ENCODE measurements at places on chromosomes 11 and 22.

GRCh38 chr22:42856179-42856864, 751 bp downstream of the ARFGAP3 start:
- DNase-seq: peak; percentile 26

DNA sequence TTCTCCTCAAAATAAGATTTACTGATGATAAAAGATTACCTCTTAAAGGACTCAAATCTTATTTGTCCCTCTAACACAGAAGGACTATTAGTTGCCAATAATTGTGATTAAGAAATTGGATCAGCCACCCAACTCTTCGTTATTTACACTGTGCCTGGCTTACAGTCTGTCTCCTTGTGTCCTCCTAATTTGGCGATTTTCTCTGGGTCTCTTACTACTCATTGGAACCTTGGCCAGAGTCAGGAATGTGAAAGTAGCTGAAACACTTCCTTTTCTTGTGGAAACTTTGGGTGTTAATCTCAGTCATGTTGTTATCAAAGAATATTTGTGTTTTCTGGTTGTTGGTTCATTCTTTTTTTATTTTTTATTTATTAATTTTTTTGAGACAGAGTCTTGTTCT, 83.2 kb downstream of the TEAD1 start:
- no peak for DNase-seq

DNA sequence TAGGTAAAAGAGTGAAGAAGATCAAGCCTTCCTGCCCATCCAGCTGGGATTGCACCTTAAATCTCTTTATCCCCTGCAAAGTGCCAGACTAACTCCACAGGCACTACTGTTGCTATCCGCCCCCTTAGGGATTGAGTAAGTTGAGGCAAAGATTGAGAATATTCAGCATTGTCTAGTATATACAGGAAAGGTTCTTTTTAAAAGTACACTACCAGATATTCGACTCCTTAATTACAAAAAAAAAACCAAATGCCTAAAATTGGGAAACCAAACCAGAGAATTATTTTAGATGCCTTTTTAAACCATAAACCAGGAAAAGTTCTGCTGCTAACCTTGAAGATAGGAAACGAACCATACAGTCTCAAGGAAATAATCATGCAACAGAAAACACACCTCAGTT, 11.5 kb downstream of the SERPIND1 start:
- no peak for DNase-seq

DNA sequence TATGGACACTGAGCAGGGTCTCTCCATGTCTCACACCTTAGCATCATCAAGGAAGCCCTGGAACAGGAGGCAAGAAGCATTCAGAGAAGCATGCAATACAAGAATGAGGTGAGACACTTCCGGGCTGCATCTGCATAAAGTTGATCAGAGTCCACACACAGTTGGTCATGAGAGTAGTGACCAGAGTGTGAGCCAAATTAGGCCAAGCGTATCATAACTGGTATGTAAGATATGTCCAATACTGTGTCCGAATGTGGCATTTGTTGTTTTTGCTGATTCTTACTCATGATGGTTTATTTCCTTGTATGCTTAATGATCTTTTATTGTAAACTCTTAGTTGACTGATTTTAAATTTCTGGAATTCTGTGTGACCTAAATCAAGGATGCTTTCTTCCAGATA, 315.7 kb downstream of the INSC start:
- DNase-seq: no peak

GRCh38 chr11:2517016-2517385, 72.2 kb downstream of the KCNQ1 start:
- no peak for DNase-seq

DNA sequence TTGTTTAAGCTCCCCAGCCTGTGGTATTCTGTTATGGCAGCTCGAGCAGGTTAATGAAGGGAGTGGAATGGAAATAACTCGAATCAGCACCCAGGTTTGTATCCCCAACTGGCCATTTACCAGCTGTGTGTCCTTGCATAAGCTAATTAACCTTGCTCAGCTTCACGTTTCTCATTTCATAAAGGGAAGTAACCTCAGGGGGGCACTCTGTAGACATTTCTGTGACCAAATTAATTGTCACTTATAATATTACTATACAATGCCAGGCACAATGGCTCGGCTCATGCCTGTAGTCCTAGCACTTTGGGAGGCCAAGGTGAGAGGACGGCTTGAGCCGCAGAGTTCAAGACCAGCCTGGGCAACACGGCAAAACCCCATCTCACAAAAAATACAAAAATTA, 13.8 kb downstream of the ADA2 start:
- DNase-seq: no peak

DNA sequence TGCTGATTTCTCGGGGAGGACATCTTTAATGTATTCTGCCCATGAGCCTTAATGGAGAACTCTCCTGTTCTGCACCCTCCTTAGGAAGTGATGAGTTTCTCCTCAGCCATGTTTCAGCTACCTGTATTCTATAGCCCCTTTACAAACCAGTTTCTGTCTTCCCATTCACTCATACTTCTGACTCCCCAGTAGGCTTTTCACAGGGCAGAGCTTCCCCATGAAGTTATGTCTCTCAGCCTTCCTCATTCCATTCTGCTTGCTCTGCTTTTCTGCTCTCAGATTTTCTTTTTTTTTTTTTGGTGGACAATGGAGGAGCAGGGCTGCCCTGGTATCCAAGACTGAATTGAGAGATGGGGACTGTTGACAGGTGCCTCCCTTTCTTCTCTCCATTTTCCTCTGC, 4.3 kb upstream of the OR52R1 start:
- DNase-seq: no peak

GRCh38 chr11:21295508-21295907, 626.1 kb downstream of the NELL1 start:
- no peak for DNase-seq

- no peak for DNase-seq
These were observed 9.5 kb downstream of the GGA1 start for GRCh38 chr22:37618072-37618656.

DNA sequence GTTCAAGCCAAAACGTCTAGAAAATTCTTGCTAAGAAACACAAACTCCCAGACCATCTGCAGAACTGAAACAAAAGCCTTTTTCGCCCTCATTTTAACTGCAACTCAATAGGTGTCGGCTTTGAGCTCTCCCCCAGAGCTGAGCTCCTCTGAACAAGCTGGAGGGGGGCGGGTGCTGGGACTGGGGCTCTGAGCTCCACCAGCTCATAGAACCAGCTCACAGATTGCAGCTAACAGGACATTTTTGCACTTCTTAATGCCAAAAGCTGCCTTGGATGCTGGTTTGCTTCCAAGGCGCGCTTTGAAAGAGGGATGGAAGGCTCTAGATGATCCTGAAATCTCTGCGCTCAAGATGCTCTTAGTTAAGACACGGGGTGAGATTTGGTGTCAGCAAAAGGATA, 6.0 kb upstream of the YWHAH start:
- no peak for DNase-seq

- no peak for DNase-seq
These were observed 18.0 kb downstream of the TENM4 start for GRCh38 chr11:79422866-79423265.

DNA sequence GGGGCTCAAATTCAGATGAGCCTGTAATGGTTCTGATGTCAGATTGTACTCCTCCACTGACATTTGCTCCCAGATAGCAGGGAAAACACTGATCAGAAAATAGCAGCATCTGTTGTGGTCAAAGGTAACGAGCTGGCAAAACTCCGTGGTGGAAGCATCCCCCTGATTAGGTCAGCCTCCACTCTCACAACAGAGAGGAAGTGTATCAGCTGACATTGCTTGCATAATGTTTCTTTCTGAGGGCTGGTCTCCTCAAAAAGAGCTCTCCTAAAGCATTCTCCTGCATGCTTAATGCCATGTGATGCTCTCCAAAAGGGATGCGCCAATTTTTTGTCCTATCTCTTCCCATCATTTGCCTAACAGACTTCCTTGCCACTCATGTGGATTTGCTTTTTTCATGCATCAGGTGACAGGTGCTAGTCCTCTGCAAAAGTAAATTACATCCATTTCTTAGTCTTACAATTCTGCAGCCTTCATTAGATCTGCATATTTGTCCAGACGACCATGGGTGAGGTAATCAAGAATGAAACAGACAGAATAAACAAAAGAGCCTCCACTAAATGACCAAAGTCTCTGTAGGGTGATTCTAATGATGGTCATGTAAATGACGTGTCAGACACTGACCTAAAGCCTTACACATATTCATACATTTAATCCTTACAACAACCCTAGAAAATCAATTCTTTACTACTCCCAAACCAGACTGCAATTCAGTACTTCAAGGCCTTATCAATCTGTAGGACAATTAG, 6.4 kb upstream of the TENM4 start:
- no peak for DNase-seq

Measured in stimulated activated CD4-positive, alpha-beta T cell treated with anti-CD3 and anti-CD28 coated beads, Interleukin-12 subunit alpha, Interleukin-12 subunit beta, amount 100 ng/mL, for 48 hours (primary cell).